Suppressor macrophage (primary cell): ENCODE measurements at places on chromosomes 6 and 20.

GRCh38 chr20:54843431-54843830 is 368.0 kb downstream of the DOK5 start:
- no peak for DNase-seq

GRCh38 chr20:35319192-35319870 is 27.1 kb upstream of the FAM83C start:
- DNase-seq, result no peak

DNA sequence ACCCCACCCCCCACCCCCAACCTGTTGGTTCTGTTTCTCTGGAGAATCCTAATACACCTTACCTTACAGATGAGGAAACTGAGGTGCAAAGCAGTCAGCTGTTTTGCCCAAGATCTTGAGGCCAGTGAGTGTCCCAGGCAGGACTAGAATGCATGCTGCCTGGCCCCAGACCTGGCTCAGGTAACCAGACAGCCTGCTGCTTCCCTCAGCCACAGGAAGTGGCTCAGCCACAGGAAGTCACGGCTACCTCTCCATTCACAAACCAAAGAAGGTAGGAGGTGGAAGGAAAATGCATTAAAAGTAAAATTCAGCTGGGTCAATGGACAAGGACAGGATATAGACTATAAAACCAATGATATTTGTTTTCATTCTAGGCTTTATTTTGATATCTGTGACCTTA is 517.6 kb downstream of the CD83 start:
- no peak for DNase-seq

- no peak for DNase-seq
Observed at GRCh38 chr6:23268348-23268747, 699.0 kb downstream of the HDGFL1 start.

GRCh38 chr6:138818496-138819194 is 22.8 kb downstream of the ECT2L start:
- peak; percentile 23 for DNase-seq

GRCh38 chr20:38286586-38287531 is 17.1 kb upstream of the BPI start:
- DNase-seq, result no peak

GRCh38 chr6:132527791-132528190 is 10.3 kb upstream of the TAAR9 start:
- no peak for DNase-seq

DNA sequence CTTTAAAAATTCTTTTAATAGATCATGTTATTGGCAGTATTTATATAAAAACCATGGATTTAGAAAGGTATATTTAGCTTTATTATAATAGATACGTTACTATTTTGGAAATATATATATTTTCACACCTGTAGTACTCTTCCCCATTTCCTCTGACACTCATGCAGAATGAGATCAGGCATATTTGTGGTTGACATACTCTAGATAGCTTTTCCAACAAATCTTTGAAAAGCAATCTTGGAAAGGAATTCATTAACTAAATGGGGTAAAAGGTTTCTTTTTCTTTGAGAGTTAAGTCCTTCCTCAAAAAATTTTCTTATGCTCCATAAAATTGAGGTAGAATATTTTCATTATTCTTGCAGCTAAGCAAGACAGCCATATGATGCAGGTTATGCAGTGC is 14.5 kb downstream of the ASF1A start:
- no peak for DNase-seq

GRCh38 chr6:158047563-158048323 is 66.1 kb downstream of the SYNJ2 start:
- DNase-seq, result no peak

DNA sequence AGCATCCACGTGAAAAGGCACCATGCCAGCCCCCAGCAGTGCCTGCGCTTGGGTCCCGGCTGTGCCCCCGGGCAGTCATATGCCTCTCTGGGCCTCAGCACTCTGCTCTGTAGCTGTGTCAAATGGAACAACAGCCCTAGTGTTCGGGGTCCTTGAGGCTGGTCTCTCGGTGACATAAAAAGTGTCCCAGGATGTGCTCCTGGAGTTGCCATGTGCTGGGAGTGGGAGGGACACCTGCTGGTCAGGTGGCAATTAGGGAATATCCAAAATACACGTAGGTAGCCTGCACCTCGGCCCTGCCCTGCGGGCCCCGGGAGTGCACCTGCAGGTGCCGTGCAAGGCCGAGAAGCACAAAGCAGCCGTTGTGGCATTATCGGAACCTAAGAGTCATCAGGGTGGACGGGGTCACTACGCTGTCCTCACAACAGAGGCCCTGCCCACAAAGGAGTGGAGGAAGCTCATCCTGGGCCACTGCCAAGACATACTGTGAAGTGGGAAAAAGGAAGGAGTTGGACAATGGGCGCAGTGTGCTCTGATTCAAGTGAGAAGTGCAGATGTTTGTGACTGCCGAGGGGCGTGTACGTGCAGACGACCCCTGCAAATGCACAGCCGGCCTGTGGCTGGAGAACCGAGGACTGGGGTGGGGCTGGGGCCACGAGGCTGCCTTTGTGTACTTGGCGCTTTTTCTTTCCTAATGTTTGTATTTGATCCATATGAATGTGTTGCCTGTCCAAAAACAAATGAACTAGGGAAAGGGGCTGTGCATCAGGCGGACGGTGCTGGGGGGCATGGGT is 24.6 kb downstream of the SLCO4A1 start:
- peak; percentile 94 for DNase-seq

DNA sequence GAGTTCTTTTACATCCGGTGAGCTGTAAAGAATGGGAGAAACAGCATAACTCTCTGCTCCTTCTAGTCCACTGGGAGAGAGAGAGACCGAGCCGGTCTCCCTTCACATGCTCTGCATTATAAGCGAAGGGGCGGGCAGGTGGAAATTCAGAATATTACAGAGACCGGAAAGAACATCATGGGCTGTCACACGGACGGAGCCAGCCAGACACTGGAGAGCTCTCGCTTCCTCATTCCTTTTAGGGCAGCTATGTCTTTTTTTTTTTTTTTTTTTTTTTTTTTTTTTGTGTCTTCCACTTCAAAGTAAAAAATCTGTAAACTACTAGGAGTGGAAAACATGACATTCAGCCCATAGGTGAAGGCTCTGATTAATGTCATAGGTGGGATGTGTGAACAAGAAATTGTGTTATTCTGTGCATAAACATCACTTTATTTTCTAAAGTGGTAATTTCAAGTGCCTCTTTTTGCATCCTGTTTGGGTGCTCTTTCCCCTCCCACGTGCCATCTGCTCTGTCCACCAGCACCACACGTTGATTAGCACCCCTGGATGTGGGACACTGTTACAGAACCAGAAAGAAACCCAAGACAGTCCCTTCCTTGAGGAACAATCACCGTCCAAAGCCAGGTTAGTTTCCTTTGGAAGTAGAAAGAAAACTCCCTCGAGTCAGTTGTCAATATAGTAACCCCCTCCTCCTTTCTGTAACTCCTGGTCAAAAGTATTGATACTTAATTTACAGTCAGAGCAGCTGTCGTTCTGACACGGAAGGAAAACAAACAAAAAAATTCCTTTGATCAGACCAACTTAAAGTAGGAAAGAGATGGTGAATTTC is at the start of gene TAGAP:
Gene TAGAP, minus strand, starts transcription at position 93 of the 829 bp plus-strand sequence. CDS start 845 bp downstream, outside the sequence.
- peak; percentile 92 for DNase-seq

DNA sequence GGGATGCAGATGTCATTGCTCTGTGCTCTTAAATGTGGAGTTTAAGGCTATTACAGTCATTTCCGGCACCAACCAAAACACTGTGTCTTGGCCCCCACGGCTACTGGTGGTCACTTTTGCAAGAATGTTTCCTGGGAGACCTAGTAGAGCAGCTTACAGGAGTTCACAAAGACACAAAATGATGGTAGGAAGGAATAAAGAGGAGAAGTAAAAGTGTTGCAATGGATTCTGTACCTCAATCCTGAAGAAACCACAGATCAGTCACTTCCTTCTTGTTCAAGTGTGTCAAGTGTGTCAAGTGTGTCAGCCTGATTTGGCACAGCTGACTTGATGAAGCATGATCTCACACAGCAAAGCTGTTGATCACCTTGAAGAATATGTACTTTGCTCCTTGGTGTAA is 344.0 kb downstream of the PLCB1 start:
- peak; percentile 42 for DNase-seq

DNA sequence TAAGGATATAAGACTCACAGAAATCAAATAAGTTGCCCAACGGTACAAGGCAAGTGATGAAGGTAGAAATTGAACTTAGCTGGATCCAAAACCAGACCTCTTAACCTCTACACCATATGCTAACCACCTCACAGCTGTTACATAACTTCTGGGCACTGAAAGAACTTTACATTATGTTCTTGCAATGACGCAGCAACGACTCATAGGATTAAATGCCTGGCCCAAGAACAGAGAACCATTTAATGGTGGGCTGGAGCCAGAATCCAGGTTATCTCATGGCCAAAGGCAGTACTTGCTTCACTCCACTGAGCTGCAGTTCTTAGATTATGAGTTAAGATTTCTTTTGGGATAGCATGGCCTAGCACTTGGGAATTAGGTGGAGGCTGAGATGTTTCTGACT is 4.4 kb downstream of the TRMT6 start:
- peak; percentile 6 for DNase-seq

- DNase-seq, result no peak
Observed at GRCh38 chr6:170114956-170115855, 175.7 kb downstream of the DLL1 start.

DNA sequence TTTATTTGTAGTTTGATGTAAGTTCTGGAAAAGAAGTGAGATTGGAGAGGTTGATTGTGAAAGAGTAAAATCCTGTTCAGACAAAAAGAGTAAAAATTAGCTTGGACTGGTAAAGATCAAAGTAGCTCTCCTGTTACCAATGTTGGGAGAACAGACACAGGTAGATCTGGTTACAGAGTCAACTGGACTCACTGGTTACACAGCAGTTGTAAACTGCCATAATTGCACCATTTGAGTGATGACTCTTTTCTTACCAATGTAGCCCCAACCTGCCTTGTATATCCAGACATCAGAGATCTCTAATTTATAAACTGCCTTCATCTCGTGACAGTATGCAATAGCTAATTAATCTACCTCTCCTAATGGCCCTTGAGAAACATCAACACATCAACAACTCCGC is 165.6 kb upstream of the PRSS16 start:
- no peak for DNase-seq

GRCh38 chr20:6768228-6769140 is 998 bp downstream of the BMP2 start:
- DNase-seq, result peak; percentile 74

- no peak for DNase-seq
Observed at GRCh38 chr6:152821525-152821924, 70.9 kb downstream of the VIP start.

- DNase-seq, result no peak
Observed at GRCh38 chr6:70312165-70312745, 9.4 kb upstream of the COL9A1 start.

DNA sequence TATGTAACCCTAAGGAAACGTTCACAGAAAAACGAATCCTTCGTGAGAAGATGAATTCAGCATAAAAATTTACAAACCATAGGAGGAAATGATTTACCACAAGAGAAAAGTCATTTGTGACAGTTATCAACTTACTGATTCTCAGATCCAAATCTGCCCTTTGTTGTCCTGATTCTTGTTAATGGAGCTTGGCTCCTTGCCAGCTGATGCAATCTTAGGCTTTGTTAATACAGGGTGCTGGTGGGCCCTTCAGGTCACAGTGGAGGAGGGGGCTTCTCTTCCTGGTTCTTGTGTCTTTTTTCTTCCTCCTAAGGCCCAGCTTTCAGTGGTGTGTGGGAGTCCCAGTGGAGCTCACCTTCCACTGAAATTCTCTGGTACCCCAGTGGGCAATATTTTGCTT is 108.4 kb upstream of the MAP3K7 start:
- no peak for DNase-seq

GRCh38 chr6:30625511-30625910 is 1.2 kb upstream of the ATAT1 start:
- no peak for DNase-seq

- no peak for DNase-seq
Observed at GRCh38 chr6:26452631-26453235, 5.0 kb upstream of the BTN2A1 start.

DNA sequence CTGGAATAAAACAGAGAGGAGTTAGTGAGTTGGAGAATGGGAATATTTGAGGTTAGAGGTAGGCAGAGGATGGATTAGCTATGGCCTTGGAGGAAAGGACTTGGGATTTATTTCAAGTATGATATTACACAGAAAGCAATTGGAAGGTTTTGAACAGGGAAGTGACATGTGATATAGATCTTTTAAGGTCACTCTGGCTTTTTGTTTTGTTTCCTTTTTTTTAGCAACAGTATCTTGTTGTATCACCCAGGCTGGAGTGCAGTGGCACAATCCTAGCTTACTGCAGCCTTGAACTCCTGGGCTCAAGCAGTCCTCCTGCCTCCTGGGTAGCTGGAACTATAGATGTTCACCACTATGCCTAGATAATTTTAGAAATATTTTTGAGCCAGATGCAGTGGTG is 190.3 kb downstream of the UTRN start:
- peak; percentile 3 for DNase-seq

- DNase-seq, result peak; percentile 61
Observed at GRCh38 chr20:22333885-22334545, 250.4 kb downstream of the FOXA2 start.

GRCh38 chr6:127514773-127515227 is 4.3 kb downstream of the MTCL3 start:
- DNase-seq, result peak; percentile 41

GRCh38 chr20:3925899-3926638 is 36.9 kb downstream of the PANK2 start:
- DNase-seq, result no peak

- DNase-seq, result no peak
Observed at GRCh38 chr20:13775867-13776266, 8.9 kb downstream of the ESF1 start.

GRCh38 chr6:136174510-136174909 is 75.6 kb downstream of the MTFR2 start:
- DNase-seq, result no peak

GRCh38 chr6:159252955-159253508 is 83.8 kb downstream of the FNDC1 start:
- DNase-seq, result peak; percentile 48

DNA sequence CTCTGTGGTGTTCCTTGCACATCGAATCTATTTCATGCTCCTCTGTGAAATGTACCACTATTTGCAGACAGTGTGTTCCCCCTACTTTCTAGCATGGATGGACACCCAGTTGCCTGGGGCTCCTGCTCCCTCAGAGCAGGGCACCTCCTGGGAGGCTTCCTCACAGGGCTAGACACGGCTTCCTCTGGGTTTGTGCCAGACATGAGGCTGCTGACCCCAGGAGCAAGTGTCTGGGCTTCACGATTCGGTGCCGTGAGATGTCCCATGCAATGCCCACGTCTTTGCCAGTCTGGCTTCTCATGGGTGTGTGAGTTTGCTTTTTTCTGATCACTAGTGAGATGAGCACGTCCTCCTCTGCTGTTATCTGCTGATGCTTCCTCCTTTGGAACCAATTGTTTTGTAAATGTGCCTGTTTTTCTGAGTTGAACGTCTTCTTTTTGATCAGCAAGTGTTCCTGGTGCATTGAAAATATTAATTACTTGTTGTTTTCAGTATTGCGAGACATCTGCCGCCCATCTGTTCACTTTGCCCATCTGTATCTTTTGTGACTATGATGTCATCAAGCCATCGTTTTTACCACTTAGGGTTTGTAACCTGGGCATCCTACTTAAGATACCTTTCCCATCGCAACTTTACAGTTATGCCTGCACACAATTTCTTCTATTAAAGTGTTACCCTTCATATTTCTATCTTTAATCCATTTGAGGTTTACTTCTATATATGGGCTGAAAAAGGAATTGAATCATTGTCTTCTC is 92.0 kb downstream of the TTLL2 start:
- DNase-seq, result no peak

- DNase-seq, result peak; percentile 58
Observed at GRCh38 chr6:125859727-125860126, 69.0 kb downstream of the NCOA7 start.

GRCh38 chr20:48761023-48761785 is 66.6 kb downstream of the PREX1 start:
- peak; percentile 78 for DNase-seq
